ENCODE measurements at places on chromosomes 1 and 21. TPM values are rescaled to one million over a fixed set of nuclear protein-coding genes. Genes with fewer than 3 reads are reported as not detected.

Gene TMEM200B
- total RNA-seq = not detected

Gene CYYR1
- not detected for total RNA-seq

Gene SEMA6C
- total RNA-seq = 1.9 TPM

Gene PGLYRP4
- not detected for total RNA-seq

Gene AIRE
- total RNA-seq = not detected

Gene CRTC2
- total RNA-seq = 104 TPM

GRCh38 chr1:244789731-244790130, 45.7 kb upstream of the COX20 start:
- H3K27me3 ChIP-seq = no peaks in the 10 kb centered on the region
- no peaks in the 10 kb centered on the region for H3K4me1 ChIP-seq
- no peak overlapping the region for H3K27ac ChIP-seq

GRCh38 chr1:116224111-116224510, 112.9 kb downstream of the MAB21L3 start:
- no peak overlapping the region for H3K27ac ChIP-seq
- no peak overlapping the region for H3K4me3 ChIP-seq
- DNase-seq = no peak
- H3K4me1 ChIP-seq = no peaks in the 10 kb centered on the region

DNA sequence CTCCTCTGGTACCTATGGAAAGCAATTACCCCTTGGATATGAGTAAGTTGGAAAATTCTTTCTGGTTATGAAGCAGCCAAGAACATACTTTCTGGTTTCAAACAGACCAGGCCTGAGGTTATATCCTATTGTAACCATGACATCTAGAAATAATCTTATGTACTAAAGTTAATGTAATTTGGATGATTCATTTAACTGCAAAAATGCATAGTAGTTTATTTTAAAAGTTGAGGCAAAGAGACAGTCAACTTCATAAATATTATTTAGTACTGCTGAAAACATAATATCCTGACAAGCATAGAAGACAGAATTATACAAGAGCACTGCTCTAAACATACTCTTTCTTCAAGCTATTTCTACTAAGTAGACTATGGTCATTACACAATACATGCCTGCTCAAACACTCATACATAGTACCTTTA, 25.5 kb downstream of the ODF2L start:
- H3K27ac ChIP-seq = no peak overlapping the region
- peaks cover 2% of the 10 kb centered on the region for H3K4me1 ChIP-seq
- peaks cover 19% of the 10 kb centered on the region for H3K36me3 ChIP-seq
- no peaks in the 10 kb centered on the region for H3K27me3 ChIP-seq
- DNase-seq = no peak

DNA sequence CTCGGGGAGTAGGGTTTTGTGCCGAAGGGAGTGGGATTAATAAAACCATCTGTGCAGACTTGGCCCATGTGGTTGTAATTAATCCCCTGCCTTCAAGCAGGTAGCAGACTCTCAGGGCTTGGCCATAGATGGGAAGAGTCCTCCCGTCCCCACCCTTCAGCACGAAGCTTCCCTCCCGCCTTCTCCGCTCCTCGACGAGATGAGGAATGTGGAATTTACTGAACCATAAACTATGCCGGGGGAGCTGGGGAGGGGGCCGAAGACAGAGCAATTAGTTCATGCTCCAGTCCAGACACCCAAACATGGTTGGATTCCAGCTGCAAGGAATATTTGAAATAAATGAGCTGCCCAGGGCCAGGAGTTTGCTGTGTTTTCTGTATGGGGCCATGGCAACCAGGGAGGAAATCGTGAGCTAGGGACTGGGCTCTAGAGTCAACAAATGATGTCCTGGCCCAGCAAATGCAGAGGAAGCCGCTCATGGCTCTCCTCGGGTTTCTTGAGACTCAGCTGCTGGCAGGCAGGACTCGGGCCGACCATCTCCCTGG, 78.8 kb downstream of the SPSB1 start:
- peaks cover 4% of the 10 kb centered on the region for H3K4me1 ChIP-seq
- DNase-seq = no peak
- H3K27me3 ChIP-seq = peaks cover 9% of the 10 kb centered on the region
- no peak overlapping the region for H3K27ac ChIP-seq
- H3K4me3 ChIP-seq = no peak overlapping the region

- no peaks in the 10 kb centered on the region for H3K4me1 ChIP-seq
- no peak overlapping the region for H3K4me3 ChIP-seq
- H3K27me3 ChIP-seq = no peaks in the 10 kb centered on the region
- no peaks in the 10 kb centered on the region for H3K36me3 ChIP-seq
- DNase-seq = no peak
Measured at GRCh38 chr1:54681358-54681757, 34.3 kb upstream of the TTC4 start.

DNA sequence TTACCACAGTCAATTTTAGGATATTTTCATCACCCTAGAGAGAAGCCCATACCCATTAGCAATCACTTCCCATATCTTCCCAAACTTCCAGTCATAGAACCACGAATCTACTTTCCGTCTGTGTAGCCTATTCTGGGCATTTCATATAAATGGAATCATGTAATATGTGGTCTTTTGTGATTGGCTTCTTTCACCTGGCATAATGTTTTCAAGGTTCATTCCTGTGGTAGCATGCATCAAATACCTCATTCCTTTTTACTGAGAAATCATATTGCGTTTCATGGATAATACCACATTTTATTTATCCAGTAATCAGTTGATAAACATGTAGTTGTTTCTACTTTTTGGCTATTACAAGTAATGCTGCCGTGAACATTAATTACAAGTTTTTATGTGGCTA, 21.5 kb downstream of the DESI2 start:
- no peak overlapping the region for H3K27ac ChIP-seq
- peaks cover 3% of the 10 kb centered on the region for H3K4me1 ChIP-seq
- DNase-seq = no peak
- peaks cover 44% of the 10 kb centered on the region for H3K36me3 ChIP-seq
- no peaks in the 10 kb centered on the region for H3K27me3 ChIP-seq
- no peak overlapping the region for H3K4me3 ChIP-seq

DNA sequence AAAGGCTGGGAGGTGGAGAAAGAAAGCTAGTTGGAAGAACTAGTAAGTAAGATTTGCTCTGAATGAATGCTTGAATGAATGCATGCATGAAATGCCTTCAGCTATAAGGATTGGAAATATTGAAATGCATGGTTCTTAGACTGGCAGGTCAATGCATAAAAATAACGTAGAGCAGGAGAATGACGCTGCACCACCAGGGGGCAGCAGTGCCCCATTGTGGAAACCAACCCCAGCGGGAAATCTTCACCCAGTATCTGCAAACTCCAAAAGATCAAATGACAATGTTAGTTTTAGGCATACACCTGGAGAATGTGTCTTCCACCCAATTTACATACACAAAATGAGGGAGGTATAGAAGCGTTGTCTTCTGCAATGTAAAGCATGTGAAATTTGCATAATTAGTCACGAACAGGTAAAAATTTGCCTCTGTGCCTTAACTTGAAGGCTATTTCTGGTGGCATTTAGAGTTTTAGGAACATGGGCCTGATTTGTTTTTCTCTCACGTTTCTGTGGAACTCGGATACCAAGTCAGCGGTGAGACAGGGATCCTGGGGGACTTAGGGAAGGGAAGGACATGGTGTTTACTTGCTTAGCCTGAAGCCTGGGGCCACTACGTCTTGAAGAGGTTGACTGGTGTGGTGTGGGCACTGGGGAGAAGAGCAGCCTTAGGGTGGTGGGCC, 78.6 kb downstream of the HHAT start:
- no peaks in the 10 kb centered on the region for H3K4me1 ChIP-seq
- no peak overlapping the region for H3K4me3 ChIP-seq
- no peaks in the 10 kb centered on the region for H3K36me3 ChIP-seq
- H3K27ac ChIP-seq = no peak overlapping the region
- peak; percentile 79 for DNase-seq

GRCh38 chr1:226148121-226148648, 38.4 kb downstream of the ACBD3 start:
- peaks cover 54% of the 10 kb centered on the region for H3K36me3 ChIP-seq
- no peak overlapping the region for H3K27ac ChIP-seq
- no peaks in the 10 kb centered on the region for H3K4me1 ChIP-seq
- DNase-seq = no peak
- no peaks in the 10 kb centered on the region for H3K27me3 ChIP-seq
- H3K4me3 ChIP-seq = no peak overlapping the region

- no peaks in the 10 kb centered on the region for H3K4me1 ChIP-seq
- H3K27ac ChIP-seq = no peak overlapping the region
- no peak for DNase-seq
- no peak overlapping the region for H3K4me3 ChIP-seq
- H3K27me3 ChIP-seq = no peaks in the 10 kb centered on the region
Measured at GRCh38 chr1:106523497-106523896, 533.0 kb upstream of the PRMT6 start.

- DNase-seq = no peak
- H3K27me3 ChIP-seq = no peaks in the 10 kb centered on the region
- H3K36me3 ChIP-seq = peaks cover 49% of the 10 kb centered on the region
- H3K4me1 ChIP-seq = peaks cover 41% of the 10 kb centered on the region
- no peak overlapping the region for H3K27ac ChIP-seq
Measured at GRCh38 chr1:119981986-119982815, 85.9 kb upstream of the ADAM30 start.
